Stimulated activated CD4-positive, alpha-beta T cell treated with anti-CD3 and anti-CD28 coated beads, TNF-alpha, amount 100 ng/mL, for 24 hours (primary cell): ENCODE measurements at places on chromosomes 5 and 9.

DNA sequence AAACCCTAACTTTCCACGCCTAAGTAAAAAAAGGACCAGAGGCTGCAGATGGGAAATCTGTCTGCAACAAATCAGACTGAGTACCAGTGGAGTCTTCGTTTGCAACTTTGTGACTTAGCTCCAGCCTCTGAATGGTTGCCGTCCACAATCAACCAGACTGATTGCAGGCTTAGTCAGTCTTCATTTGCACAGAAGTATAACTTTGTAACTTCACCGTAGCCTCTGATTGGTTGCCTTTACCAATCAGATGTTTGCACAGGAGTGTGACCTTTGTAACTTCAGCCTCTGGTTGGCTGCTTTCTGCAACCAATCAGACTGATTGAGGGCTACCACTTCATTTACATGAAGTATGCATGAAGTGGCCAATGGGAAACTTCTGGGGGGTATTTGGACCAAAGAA is 53.7 kb downstream of the TGFBR1 start:
- no peak for DNase-seq

- DNase-seq, result no peak
Observed at GRCh38 chr5:139912158-139912557, 116.5 kb downstream of the PSD2 start.

GRCh38 chr5:78273436-78273835 is 21.1 kb downstream of the AP3B1 start:
- DNase-seq, result no peak

GRCh38 chr5:147482706-147483180 is 27.1 kb downstream of the DPYSL3 start:
- DNase-seq, result no peak

GRCh38 chr9:112747094-112747493 is 3.5 kb upstream of the SNX30 start:
- DNase-seq, result no peak

DNA sequence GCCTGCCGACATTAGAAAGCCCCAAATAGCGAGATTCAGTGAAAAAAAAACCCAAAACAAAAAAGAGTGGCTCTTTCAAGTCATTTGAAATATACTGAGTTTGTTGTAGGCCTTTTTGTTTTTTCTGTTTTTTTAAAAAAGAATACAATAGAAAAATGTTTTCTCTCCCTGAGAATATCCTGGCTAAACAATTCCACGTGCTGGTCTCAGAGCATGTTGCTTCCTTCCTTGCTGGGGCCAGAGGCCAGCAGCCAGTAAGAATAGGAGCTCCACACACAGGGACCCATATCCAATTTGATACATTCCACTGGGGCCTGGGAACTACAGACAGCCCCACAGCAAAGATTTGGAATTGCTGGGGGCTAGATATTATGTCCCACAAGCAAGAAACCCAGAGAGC is 191.4 kb downstream of the HSPA4 start:
- no peak for DNase-seq

DNA sequence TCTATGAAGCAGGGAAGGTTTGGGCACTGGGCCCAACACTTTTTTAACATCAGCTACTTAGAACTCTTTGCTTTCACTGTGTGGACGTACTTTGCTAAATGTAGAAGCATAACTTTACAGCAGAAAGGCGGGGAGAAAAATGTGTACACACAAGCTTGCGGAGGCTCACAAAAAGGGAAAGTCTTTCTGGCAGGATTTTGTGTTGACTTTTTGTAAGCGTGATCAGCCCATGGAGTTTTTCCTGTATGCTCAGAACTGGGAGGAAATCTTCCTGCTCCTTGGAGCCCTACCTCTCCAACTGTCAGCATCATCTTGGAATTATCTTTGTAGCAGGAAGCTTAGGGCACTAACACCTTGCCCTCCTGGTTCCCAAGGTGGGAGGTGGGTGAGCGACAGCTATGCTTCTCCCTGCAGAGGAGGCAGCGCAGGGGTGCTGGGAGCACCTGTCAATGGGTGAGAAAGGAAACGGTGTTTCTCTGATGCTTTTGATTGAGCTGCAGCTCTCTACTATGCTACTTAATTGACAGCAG is 321.9 kb downstream of the GADD45G start:
- DNase-seq, result no peak

DNA sequence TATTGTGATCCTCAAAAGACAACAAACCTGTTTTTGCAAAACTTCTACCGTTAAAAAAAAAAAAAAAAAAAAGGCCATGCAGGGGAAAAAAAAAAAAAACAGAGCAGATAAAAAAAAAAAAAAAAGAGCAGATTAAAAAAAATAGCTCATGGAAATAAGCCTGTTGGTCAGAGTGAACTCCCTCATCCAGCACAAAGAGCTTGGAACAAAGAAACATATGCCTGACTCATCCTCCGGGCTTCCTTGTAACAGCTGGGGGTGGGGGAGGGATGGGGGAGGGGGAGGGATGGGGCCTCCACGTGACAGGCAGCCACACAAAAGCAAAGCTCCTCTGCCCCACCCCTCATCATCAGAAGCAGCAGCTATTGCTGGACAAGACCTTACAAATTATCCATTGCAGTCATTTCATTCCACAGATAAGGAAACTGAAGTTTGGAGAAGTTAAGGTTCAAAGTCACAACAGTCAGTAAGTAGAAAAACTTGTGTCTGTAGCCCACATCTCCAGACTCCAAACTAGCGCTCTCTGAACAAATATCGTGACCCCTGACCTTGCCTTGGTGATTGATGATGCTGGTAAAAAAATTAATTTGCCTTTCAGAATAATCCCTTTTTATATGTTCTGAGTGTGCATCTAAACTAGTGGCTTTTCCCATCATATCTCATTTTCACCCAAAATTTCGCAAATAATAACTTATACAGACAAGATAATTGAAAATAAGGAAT is 38.9 kb downstream of the SLC35D2 start:
- no peak for DNase-seq

- no peak for DNase-seq
Observed at GRCh38 chr5:123647066-123647465, 135.1 kb downstream of the CSNK1G3 start.

GRCh38 chr9:135907006-135907430 is 328 bp downstream of the CAMSAP1 start:
- DNase-seq, result no peak

GRCh38 chr5:58759745-58760144 is 176.9 kb downstream of the RAB3C start:
- no peak for DNase-seq

GRCh38 chr5:78953092-78953800 is 31.9 kb downstream of the ARSB start:
- no peak for DNase-seq

GRCh38 chr9:10232352-10232930 is 380.4 kb downstream of the PTPRD start:
- no peak for DNase-seq

DNA sequence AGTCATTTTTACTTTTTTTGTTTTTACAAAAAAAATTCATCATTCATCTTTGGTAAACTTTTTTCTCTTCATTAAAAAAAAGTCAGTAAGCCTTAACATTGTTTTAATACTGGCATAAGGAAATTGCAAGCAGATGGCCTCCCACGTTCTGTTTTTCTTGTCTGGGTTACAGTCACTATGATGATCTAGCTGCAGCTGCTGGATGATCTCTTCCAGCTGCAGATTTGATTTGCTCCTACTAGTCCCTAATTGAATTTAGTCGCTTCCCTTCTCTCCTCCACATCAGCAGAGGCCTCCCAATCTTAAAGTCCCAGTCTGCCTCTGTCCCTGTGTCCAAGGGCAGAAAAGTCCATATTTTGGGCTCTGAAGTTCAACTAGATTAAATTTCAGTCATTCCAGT is 106.8 kb upstream of the PTGER4 start:
- DNase-seq, result no peak

DNA sequence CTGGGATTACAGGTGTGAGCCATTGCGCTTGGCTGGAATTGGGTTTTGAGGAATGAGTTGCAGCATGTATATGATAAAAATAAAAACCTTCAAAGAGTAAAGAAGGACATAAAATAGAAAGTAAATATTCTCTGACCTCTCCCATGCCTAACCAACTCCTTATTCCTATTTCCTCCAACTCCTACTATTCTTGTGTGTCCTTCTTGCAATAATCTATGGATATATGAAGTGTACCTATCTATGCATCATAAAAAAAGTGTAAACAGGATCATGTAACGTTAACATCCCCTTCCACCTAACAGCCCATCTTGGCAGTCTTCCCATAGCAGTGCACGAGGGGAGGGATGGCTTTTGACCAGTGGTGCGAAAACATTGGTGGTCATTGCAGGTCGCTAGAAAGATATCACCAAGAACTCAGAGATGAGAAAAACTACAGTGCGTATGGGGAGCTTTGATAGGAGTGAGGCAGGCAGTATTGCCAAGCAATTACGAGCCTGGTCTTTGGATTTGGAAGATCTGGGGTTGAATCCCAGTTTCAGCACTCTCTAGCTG is 69.9 kb downstream of the PPARGC1B start:
- no peak for DNase-seq

- DNase-seq, result peak; percentile 35
Observed at GRCh38 chr9:92763721-92764380, 782 bp downstream of the BICD2 start.

DNA sequence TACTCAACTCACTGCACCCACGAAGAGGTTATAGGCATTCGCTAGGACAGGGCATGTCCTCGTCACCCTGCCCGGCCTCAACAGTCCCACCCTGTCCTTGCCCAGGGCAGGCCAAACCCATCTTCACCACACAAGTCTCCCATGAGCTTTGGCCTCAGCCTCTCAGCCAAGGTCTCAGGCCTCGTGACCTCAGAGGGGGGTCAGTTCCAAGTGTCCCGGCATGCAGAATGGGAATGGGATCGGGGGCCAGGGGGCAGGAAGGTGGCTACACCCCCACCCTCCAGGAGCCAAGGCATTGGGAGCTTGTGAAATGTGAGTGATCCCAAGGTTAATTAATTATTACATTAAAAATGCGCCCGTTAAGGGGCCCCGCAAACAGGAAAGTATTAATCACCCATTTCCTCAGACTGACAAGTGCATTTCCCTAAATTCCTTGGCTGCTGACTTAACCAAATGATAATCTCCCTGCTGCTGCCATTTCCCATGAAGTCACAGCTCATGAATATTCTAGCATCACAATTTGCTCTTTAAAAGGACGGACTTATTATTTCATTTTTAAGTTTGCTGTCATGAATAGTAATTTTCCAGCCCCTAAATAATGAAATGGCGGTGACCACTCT is 8.0 kb upstream of the UBAC1 start:
- DNase-seq, result no peak

DNA sequence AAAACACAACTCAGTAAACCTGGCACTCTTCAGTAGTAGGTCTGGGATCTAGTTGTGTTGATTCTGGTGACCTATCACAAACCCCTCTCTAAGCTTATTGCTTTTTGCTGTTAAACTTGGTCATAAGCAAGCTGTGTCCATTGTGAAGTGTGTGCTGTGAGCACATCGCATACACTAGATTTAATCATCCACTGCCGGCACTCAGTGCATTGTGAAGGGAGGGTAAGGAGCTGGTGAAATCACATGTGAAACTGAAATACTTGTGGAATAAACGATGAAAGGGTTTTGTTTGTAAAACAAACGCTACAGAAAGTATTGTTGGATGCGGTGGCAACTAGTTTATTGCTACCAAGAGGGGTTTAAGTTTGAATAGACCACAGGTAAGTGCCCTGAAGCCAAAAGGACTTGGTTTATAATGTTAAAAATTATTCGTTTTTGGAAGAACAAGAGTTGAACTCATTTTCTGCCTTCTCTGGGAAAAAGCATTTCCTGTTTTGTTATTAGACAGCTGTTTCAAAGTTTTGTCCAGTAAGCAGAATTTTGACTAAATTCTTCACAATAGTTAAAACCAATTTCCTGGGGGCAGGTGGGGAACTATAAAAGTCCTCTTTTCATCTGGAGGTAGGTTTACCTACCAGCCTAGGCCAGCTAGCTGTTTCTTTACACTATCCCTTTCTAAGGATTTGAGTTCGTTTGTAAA is 24.6 kb downstream of the TJP2 start:
- no peak for DNase-seq

GRCh38 chr9:20087481-20087880 is 298.6 kb upstream of the SLC24A2 start:
- no peak for DNase-seq

DNA sequence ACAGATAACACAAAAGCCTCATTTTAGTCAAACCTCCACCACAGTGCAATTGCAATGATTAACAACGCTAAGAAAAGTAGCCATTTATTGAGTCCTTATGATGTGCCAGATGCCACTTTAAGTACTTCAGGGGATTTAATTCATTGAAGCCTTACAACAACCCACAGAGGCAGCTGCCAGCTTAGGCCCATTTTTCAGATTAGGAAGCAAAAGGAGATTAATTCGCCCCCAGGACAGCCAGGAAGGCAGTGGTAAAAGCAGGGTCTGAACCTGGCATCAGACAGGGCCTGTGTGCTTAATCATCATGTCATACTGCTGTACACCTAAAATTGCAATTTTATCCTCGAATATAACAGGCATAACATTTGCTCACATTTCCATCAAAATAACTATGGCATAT is 23.9 kb downstream of the MED27 start:
- DNase-seq, result no peak

- DNase-seq, result no peak
Observed at GRCh38 chr9:114434878-114435311, 47.1 kb upstream of the AKNA start.

DNA sequence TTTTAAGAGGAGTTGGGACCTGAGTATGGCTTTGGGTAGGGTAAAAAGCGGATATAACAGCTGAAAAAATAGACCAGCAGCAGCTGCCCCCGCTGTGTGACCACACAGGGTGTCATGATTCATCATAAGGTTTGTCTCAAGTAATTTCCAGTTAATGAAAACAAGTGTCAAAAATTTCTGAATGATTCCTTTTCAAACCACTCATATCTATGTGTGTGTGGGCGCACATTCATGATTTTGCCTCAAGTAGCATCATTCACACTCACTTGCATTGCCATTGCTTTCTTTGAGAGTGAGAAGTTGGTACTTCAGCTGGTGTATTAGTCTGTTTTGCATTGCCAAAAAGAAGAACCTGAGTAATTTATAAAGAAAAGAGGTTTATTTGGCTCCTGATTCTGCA is 12.1 kb upstream of the TNFAIP8 start:
- peak; percentile 60 for DNase-seq

DNA sequence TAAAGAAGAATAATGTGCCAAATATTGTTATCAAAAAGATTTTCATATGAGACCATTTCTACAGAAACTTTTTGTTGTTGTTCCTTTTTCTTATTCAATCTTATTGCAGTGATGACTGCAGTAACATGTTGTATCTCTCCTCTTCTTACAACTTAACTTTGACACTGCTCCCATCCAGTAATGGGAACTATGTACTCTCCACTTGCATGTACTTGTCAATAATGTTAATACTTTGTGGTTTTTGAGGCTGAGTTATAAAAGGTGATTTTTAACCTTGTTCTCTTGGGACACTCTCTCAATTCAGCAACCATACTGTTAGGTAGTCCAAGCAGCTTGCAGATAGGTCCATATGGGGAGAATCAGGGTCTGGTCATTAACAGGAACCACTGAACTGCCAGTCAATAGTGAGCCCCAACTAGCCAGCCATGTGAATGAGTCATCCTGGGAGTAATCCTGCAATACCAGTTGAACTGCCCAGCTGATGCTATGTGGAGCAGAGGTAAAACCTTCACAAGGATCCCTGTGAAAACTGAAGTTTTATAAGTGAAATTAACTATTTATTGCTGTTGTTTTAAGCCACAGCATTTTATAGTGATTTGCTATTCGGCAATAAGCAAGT is 199.6 kb upstream of the DAB2 start:
- DNase-seq, result no peak
